ENCODE measurements at places on chromosomes 6 and 20.

GRCh38 chr20:23497536-23497935 is 6.6 kb downstream of the CST8 start:
- DNase-seq: no peak

DNA sequence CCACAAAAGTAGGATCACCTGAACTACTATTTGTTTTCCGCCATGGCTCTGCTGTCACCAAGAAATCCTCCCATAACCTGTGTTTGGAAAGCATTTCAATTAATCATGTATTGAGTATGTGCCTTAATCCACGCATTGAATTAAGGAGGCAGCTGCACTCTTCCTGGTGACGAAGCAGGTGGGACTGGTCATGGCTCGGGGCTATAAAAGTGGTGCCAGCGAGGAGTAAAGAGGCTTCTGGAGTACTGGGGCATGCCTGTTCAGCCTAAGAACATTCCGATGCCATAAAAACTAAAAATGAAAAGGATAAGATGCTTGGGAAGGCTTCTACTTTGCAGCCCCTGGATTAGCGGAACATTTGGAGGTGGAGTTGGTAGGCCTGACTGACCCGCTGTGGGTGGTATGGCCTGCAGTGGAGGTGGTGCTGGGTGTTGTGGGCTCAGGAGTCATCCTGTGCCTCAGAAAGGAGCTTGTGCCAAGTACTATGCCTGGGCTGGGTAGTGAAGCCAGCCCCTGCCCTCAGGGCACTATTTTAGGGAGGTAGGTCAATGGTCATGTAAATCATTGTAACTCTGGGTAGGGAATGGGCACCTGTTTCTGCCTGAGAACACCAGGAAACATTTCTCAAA is 110.5 kb downstream of the B3GAT2 start:
- DNase-seq: no peak

DNA sequence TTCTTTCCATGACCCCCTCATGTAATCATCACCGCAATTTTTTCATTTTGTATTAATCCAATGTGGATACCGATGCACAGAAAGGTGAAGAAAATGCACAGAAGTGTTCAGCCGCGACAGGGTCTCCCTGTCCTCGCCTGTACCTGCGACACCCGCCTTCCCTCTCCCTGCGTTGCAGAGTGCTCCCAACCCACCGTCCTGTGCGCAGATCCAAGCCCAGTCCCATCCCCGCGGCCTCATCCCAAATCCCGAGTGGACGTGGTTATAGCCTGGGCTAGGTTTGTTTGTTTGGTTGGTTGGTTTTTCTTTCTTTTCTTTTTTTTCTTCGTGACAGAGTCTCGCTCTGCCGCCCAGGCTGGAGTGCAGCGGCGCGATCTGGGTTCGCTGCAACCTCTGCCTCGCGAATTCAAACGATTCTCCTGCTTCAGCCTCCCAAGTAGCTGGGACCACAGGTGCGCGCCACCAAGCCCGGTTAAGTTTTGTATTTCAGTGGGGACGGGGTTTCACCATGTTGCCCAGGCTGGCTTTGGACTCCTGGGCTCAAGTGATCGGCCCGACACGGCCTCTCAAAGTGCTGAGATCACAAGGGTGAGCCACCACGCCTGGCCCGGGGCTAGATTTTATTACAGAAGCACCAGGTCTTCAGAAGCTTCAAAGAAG is 536 bp upstream of the RAET1G start:
- DNase-seq: peak; percentile 28

- DNase-seq: no peak
Measured at GRCh38 chr6:100336876-100337275, 127.8 kb downstream of the SIM1 start.

- no peak for DNase-seq
Measured at GRCh38 chr6:89948876-89949275, 54.6 kb downstream of the GJA10 start.
